ENCODE measurements at places on chromosomes 11 and 22.

DNA sequence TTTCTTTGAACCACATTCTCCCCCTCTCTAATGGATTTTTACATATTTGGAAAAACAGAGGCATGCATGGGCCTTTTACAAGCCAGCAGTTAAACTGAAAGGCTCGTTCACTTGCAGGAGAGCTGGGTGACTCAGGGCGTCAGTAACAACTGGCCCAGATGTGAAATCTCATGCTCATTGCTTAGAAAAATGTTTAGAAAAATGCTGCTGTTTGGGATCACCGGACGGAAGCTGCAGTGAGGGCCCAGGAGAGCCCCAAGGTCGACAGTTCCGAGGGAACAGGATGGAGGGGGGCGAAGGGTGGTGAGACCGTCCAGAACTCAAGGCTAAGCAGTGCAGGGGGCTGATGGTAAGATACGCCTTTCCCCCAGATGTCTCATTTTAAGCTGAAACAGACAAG is 41.7 kb upstream of the SMTN start:
- DNase-seq, result no peak

DNA sequence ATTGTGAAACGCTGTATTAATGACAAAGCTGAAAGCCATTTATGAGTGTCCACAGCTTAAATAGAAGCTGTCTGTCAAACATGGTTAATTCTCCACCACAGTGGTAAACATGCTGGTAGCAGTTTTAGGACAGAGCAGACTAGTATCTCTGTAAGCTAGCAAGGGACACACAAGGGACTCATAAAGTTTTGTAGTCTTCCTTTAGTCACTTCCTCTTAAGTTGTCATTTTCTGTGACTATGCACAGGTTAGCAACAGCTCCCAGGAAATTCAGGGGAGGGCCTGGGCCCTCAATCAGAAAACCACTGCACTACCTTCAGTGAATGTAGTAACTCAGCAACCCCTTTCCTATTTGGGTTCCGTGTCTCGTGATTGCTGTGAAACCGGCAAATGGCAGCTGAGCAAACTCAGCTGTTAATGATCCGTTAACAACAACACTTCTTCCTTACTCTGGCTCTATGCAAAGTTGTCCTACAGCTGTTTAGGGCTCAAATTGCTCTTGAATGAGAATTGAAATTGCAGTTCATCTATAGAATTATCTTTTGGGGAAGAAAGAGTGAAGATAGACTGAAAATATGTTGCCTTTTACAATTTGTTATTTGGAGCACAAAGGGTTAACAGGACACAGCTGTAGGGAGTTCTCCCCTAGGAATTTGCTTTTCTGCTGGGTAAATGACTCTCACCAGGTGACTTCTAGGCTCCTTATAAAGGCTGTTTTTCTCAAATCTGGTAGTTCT is at the start of gene MMP26:
TSS of gene MMP26 (plus strand) at position 731 of the 736 bp plus-strand sequence.
- no peak for DNase-seq

- DNase-seq, result no peak
Observed at GRCh38 chr22:47452184-47452583, 689.7 kb downstream of the TBC1D22A start.

DNA sequence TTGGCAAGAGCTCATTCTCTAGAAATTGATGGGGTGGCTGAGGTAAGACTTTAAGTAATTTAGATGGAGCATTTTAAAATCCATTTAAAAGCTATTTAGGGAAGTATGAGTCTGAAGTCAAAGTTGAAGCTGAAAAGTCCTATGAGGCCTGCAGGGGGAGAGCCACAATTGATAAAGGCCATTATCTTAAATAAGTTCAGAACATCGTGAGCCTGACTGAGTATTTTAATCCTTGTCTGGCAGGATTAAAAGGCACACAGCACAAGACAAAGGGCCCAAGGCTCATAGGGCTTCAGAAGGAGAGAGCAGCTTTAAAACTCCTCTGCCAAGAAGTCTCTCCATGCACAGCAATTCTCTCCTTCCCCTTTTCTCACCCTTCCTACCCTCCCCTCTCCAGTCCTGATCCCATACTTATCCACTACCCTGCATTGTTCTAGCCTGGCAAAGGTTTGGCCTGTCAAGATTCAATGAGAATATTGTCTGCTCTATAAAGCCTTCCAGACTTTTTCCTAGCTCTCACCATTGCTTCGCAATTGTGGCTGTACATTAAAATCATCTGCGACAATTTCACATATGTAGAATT is 1312.9 kb downstream of the FAM181B start:
- no peak for DNase-seq

GRCh38 chr11:88337987-88338668 is 592 bp upstream of the CTSC start:
- DNase-seq, result no peak

DNA sequence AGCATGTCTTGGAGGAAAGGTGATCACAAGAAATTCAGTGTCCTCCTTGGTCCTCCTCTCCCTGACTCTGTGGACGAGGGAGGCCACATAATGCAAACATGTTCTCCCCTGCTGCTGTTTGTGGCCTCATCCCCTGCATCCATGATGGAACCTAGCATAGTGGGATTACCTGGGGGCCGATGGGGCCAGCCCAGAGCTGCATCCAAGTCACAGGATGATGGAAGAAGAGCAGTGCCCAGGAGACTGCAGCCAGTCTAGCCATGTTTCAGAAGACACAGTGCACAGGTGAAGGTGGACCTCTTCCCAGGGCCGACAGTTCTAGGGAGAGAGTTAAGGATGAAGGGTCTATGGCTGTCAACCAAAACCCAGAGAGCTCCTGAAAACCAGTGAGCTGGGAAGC is 213.6 kb upstream of the B3GAT1 start:
- no peak for DNase-seq

DNA sequence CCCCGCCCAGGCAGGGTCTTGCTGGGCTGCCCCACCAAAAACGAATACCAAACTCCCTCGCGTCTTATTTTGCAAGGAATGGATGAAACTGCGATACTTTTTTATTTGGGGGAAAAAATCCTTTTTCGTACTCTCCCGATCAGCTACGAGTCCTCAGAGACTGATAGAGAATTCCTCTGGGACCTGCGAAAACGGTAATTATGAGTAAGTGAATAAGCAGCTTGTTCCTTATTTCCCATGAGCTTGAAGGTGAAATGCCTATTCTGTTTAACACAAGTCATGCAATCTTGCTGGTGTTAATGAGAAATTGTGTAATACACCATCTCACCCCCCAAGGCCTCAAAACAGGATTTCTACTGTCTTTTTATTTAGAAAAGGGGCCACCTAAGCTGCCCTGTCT is 5.5 kb downstream of the GRK3 start:
- DNase-seq, result no peak

- DNase-seq, result no peak
Observed at GRCh38 chr11:45710561-45710960, 45.1 kb upstream of the CHST1 start.
